ENCODE measurements at places on chromosomes 3 and 15. TPM values are rescaled to one million over a fixed set of nuclear protein-coding genes. Genes with fewer than 3 reads are reported as not detected.

DNA sequence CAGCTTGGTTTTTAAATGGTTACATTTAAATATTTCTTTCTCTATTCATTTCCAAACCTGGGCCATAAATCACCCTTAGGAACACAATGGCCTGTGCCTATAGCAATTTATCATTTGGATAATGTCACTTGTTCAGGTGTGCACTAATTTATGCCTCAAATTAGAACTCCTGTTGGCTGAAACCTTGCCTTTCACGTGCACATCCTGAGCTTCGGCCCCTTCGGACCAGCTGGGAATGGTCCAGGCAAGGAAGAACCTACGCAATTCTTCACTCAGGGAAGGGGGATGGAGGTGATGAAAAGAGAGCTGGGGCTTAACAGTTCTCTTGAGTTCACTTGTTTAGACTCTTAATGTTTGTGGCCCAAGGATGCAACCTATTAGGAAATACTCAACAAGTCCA, 324.1 kb upstream of the ICE2 start:
- no peak for DNase-seq

GRCh38 chr15:39728845-39729244, 53.8 kb downstream of the FSIP1 start:
- no peak for DNase-seq

DNA sequence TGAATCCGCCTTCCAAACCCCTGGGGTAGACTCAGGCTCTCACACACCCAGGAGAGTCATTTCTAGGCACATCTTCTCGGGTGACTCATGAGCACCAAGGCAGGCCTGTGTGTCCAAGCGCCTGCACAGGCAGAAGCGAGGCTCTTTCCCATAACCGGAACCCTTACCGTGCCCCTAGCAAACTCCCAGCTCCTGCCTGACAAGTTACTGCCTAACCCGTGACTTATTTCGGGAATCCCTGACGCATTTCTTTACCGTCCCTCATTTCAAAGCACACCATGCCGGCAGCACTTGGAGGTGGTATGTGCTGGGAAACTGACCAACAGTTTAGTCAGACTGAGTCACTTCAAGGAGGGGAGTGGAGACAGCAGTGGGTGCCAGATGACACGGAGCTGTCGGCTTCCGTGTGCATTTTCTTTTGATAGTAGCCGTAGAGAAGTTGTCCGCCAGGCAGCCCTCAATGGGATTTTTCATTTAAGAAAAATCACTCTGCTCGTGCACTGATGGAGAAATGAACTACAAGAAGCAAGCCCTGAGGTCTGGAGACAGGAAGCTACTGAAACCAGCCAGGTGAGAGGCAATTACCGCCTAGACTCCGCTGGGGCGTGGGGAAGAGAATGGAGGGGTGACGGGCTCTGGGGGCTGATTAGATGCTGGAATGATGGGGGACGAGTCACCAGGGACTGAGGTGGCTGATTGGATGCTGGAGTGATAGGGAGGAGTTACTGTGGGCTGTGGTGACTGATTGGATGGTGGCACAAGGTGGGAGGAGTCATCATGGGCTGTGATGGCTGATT, 17.3 kb upstream of the HRH1 start:
- peak; percentile 93 for DNase-seq

- DNase-seq: no peak
Measured at GRCh38 chr3:127002195-127003174, 19.6 kb downstream of the PLXNA1 start.

- peak; percentile 76 for DNase-seq
Measured at GRCh38 chr3:95615592-95616310, 1198.6 kb upstream of the EPHA6 start.

DNA sequence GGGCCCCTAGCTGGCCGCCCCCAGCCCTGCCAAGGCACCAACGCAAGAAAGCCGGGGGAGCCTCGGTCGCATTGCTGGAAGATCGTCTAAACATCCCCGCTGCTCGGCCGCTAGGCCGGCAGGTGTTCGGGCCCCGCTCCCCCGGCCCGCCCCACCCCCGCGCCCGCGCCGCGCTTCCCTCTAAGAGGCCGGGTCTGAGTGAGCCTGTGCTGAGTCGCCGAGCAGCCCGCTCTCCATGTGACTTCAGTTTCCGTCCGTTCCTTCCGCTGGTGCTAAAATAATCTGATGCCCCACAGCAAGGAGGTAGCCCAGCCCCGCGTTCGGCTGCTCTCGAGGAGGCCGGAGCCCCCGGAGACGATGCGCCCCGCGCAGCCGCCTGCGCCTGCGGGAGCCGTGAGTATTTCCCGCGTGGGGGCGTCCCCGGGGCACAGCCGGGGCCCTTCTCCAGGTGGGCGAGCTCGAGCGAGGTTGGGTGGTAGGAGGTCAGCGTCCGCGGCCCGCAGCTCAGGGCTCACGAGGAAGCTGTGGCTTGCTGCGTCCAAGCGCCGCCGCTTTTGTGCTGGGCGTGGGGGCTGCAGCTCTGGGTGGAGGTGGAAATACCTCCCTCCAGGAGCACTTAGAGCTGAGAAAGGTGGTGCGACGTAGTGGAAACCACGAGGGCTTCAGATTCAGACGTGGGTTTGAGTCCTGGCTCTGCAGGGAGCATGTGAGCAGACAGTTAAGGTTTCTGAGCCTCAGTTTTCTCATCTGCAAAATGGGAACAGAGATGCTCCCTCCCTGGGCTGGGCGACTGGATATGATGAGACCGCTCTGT, at the start of gene NRROS:
NRROS (plus strand) TSS at position 212 of the 814 bp plus-strand sequence. CDS start 14,846 bp downstream, outside the sequence.
- DNase-seq: no peak

DNA sequence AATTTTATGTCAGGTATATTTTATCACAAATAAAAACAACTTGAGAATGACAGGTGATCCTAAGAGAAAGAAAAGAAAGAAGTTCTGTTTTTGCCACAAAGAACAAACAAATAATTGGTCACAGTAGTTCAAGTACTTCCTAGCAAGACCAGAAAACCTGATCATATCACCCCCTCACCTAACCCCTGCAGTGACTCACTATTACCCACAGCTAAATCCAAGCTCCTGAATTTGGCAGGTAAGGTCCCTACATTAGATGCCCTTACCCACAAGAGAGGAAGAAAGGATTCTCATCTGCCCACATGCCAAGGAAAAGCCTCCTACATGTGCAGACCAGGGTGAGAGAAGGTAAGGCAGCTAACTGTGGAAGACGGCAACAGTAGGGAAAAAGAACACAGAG, 4.4 kb downstream of the SSUH2 start:
- DNase-seq: no peak

DNA sequence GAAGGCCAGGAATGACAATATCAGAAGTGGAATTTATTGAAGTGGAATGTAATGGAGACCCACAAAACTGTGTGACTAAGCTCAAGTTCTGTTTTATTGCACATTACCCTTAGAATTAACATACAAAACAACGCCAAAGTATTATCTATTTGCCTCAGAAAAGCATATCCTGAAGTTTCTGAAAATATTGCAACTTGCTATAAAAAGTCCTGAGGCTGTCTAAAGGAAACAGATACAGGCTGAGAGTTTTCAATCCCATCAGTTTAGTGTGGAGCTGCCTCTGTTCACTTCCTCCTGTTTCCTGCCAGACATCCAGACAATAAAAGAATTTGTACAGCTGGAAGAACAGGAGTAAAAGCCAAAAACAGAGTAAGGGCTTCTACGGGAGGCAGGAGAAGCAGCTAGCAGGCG, 108.8 kb downstream of the FBN1 start:
- DNase-seq: no peak

- no peak for DNase-seq
Measured at GRCh38 chr3:160140756-160141155, 84.5 kb upstream of the C3orf80 start.

- DNase-seq: no peak
Measured at GRCh38 chr3:13580256-13581023, 31.5 kb downstream of the FBLN2 start.

DNA sequence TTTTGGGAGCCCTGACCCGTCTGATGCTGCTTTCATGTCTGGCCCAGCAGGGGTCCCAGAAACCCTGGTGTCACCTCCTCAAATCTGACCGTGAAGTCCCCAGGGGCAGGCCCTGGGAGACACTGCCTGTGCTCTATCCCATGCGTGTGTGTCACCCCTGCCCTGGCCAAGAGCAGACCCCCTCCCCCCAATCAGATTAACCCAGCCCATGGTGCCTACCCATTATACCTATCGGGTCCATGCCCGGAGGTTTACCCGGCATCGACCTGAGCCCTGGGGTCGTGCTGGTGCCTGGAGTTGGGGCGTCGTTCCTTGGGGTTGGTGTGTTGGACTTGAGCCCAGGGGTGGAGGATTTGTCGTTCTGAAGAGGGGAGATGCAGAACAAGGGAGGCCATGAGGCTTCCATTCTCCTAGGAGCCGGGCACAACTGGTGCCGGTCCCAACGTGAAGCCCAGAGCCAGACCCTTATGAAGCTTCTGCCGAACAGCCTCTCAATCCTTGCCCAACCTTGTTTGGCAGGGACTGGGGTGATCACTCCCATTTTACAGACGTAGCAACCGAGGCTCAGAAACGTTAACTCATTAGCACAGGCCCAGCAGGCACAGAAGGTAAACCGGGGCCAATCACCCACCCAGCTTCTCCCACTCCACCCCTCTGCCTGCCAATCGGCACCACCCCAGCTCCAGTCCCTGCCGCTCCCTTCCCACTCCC, 39.6 kb downstream of the TLE3 start:
- DNase-seq: no peak

GRCh38 chr3:197550489-197550888, 5.3 kb downstream of the BDH1 start:
- DNase-seq: no peak

DNA sequence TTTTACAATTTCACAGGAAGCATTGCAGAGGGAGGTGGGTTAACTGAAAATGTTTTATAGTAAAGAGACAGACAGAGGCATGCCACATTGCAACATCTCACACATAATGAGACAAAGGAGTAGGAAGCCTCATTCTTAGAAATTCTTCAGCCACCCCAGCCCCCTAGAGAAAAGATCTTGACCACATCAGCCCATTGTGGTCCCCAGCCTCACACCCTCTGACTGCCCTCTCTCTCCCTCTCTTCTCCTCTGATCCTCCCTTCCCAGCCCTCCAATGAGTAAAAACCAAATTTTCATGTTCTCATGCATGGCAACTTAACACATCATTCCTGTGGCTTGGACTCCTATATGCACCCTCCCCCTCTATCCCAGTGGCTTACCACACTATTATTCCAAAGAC, 174.1 kb downstream of the UACA start:
- no peak for DNase-seq

GRCh38 chr3:112514527-112515128, 15.4 kb upstream of the BTLA start:
- no peak for DNase-seq

- DNase-seq: no peak
Measured at GRCh38 chr3:71031914-71032521, 551.5 kb downstream of the FOXP1 start.

DNA sequence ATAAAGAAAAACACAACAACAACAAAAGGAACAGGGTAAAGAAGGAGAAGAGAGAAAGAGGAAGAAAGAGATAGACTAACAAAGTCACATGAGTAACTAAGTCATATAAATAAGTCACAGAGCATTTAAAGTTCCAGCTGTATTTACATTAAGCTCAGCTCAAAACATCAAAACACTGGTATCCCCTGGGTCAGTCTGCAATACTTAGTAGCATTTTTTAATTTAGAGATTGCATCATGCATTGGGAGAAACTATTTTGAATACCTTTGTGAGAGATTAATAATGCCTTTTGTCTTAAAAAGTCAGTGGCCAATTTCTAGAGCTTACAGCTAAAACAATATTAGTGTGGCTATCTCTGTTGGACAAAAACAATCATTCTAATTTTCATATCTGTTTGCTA, 78.4 kb downstream of the NEK10 start:
- DNase-seq: no peak

- DNase-seq: no peak
Measured at GRCh38 chr3:44950275-44950734, 25.7 kb downstream of the ZDHHC3 start.

- DNase-seq: peak; percentile 41
Measured at GRCh38 chr3:157239082-157239704, 79.2 kb upstream of the CCNL1 start.

DNA sequence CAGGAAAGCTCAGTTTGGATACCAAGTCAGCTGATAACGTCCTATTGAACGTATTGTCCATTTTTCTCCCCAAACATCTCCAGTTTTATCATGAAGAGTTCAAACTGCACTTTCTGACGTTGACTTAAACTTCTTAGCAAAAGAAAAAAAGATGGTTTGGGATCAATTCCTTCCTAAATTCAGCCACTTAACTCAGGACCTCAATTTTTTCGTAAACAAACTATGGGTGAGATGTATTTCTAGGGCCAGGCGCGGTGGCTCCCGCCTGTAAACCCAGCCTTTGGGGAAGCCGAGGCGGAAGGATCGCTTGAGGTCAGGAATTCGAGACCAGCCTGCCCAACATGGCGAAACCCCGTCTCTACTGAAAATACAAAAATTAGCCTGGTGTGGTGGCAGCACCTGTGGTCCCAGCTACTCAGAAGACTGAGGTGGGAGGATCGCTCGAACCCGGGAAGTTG, 464 bp upstream of the MRPS25 start:
- DNase-seq: no peak

- no peak for DNase-seq
Measured at GRCh38 chr3:158735296-158736033, 3.2 kb upstream of the RARRES1 start.

- no peak for DNase-seq
Measured at GRCh38 chr3:134754768-134755559, 40.1 kb upstream of the EPHB1 start.

- no peak for DNase-seq
Measured at GRCh38 chr15:74188216-74188615, 14.4 kb downstream of the STRA6 start.

DNA sequence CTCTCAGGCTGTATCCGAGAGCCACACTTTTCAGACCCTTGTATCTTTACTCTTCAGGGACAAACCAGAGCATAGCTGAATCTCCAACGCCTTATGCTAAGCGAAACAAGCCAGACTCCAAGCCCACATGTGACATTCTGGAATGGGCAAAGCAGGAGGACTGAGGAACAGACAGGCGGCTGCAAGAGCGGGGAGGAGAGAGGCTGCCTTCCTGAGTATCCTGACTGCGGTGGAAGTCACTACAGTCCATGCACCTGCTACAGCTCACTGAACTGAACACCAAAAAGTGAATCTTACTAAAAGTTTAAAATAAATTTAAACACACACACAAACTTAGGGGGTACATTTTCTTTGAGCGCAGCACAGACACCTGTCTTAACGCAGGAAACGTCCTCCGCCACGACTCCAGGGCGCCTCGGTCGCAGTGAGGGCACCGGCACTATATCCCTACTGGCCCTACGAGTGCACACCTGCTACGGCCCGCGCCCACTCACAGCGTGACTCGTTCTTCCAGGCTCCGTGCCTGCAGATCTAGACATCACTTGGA, 1.4 kb downstream of the CYFIP1 start:
- no peak for DNase-seq

The IL17RD gene
- total RNA-seq: 0.81 TPM

The SSR3 gene
- 336 TPM for total RNA-seq

The CYFIP1 gene
- total RNA-seq: 28.1 TPM

The SOX14 gene
- not detected for total RNA-seq

The CLDN11 gene
- total RNA-seq: 21.1 TPM

The PLCB2 gene
- not detected for total RNA-seq

The HDC gene
- total RNA-seq: not detected

The CCR9 gene
- total RNA-seq: not detected

The CASR gene
- not detected for total RNA-seq

The ADAMTSL3 gene
- total RNA-seq: 4.5 TPM

The AGBL1 gene
- not detected for total RNA-seq

The DCLK3 gene
- total RNA-seq: not detected

The TNFAIP8L3 gene
- total RNA-seq: not detected

The PCOLCE2 gene
- total RNA-seq: 70.4 TPM

The TEX55 gene
- total RNA-seq: not detected

The CACNA2D2 gene
- 0.03 TPM for total RNA-seq

The ECE2 gene
- not detected for total RNA-seq

The HMG20A gene
- total RNA-seq: 3.3 TPM

The GOLGA8M gene
- total RNA-seq: 0.74 TPM

The TRIM69 gene
- 10.9 TPM for total RNA-seq

The PHLDB2 gene
- total RNA-seq: 10.3 TPM
